ENCODE measurements at places on chromosomes 2 and 18.

GRCh38 chr2:224946895-224947294, 95.4 kb downstream of the DOCK10 start:
- DNase-seq = no peak

- no peak for DNase-seq
Observed at GRCh38 chr2:52253416-52253980, 1221.6 kb upstream of the NRXN1 start.

- no peak for DNase-seq
Observed at GRCh38 chr2:176107731-176108181, 676 bp downstream of the HOXD11 start.

- DNase-seq = no peak
Observed at GRCh38 chr18:688323-688722, 24.1 kb downstream of the ENOSF1 start.

DNA sequence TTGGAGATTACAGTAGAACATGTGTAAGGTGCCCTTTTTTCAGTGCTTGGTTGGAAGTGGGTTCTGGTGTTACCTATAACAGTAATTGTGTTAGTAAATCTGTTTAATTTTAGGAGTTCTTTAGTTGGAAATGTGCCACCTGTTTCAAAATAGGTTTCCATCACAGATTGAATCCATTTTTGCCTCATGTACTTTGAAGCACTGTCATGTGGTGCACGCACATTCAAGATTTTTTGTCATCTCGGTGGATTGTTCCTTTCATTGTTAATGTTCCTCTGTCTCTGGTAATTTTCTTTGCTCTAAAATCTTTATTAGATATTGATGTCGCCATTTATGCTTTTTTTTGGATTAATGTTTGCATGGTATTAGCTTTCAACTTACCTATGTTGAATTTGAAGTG, 1.3 kb downstream of the ATP9B start:
- no peak for DNase-seq

GRCh38 chr2:127472268-127472667, 54.0 kb downstream of the IWS1 start:
- DNase-seq = no peak

GRCh38 chr18:52995875-52996274, 655.9 kb downstream of the DCC start:
- DNase-seq = no peak

DNA sequence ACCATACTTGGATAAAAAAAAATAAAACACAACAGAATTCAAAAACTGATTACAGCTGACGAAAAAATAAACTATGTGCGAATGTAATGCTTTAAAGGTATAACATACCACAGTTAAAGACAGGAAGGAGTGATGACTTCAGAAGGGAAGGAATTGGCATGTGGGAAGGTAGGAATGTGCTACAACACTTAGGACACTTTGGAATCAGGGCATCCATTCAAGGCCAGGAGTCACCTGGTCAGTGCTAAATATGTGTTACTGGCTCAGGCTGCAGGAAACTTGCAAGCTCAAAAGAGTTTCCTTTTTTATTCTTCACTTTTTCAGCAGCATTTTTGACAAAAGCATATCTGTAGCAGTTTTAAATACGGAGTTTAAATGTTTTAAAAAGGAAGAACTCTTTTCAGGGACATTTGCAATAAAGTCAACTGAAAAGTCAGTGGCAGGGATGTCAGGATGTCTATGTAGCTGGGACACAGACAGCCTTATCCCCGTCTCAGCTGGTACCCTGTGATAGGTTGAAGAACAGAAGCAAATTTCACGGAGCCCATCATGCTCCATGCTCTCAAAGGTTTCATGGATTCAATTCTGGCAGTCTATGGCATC, 138.0 kb upstream of the KLHL14 start:
- DNase-seq = no peak

DNA sequence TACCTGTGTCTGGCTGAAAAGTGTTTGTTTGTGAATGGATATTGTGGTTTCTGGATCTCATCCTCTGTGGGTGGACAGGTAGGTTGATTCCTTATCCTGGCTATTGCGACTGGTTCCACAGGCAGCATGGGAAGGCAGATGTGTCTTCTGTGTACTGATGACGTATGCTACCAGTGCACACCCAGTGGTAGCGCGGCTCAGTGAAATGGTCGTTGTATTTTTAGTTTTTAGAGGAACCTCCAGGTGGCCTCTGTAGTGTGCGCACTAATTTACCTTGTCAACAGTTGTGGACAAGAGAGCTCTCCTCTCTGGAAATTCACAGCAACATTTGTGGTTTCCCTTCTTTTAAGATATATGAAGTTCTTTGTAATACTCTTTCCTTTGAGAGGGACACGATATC, 52.5 kb downstream of the CCDC74A start:
- no peak for DNase-seq

DNA sequence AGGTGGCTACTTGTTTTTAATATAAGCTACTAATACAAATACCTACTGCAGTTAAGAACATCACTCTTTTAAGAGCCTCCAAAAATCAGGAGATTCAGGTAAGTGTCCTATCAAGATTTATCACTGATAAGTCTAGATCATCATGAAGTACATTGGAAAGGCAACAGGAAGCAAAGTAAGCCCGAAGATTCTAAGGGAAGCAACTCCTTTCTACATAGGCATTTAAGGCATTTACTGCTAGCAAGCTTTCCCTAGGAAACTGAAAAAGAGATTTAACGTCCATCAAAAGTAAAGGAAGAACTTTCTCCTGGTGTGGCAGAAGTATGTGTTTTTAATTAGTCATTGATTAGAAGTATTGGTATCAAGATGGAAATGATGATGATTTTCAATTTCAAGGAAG, 3.7 kb downstream of the STK17B start:
- no peak for DNase-seq

DNA sequence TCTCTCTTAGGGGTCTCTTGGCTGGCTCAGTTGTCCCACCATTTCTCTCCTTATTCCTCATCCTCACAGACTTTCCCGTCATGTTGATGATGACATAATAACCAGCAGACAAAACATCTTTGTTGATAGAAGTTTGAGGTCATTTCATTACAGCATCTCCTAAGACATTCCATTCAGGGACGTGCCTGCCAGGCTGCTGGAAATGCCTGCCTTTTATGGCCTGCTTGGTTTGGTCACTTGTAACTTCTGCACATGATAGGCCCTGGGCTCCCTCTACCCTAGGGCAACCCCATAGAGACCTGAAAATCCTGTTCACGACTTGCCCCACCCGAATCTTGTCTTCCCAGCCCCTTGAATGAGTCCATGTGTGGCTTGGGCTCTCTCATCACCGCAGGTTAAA, 81.7 kb downstream of the SDC1 start:
- DNase-seq = no peak

- DNase-seq = no peak
Observed at GRCh38 chr18:44602380-44602779, 78.3 kb upstream of the SETBP1 start.

All from activated CD8-positive, alpha-beta memory T cell treated with anti-CD3 and anti-CD28 coated beads for 4 hours (primary cell).